ENCODE measurements at places on chromosomes 11 and 22.
A peak's percentile ranks its signal among the peaks of the same experiment; 100 is the strongest.

- no peak for DNase-seq
Observed at GRCh38 chr22:17477391-17477833, 85.9 kb upstream of the SLC25A18 start.

DNA sequence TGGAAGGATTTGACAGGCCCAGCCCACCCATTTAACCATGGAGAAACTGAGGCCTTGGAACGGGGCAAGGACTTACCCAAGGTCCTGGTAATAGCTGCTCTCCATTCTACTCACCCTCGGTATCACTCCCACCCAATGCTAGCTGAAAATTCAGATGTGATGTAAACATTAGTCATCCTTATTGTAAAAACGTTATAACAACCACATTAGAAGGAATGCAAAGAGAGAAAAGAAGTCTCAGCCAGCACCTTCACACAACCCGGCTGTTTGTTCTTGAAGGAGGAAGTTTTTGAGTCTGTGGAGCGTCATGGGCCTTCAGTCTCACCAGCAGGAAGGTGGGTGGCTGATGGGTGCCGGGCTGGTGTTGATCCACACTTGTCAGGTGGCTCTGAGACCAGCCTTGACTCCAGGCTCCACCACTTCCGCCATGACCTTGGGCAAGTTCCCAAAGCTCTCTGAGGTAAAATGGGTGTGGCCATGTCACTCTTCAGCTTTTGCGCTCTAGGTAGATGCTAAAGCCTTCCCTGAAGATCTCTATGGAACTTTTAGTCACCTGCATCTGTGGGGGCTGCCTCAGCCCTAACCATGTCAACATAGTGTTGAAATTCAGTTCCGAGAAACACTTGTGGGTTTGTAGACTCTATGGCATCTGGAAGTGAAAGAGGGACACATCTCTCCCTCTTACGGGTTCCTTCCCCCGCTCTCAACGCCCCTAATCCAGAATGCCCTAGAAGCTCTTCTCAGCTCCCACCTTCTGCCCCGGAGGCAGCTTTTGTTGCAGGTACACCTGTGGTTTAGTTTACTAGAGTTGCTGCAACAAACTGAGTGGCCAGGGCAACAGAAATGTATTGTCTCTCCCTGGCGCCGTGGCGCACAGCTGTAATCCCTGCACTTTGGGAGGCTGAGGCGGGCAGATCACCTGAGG is 14.8 kb downstream of the CD6 start:
- DNase-seq = peak; percentile 80

DNA sequence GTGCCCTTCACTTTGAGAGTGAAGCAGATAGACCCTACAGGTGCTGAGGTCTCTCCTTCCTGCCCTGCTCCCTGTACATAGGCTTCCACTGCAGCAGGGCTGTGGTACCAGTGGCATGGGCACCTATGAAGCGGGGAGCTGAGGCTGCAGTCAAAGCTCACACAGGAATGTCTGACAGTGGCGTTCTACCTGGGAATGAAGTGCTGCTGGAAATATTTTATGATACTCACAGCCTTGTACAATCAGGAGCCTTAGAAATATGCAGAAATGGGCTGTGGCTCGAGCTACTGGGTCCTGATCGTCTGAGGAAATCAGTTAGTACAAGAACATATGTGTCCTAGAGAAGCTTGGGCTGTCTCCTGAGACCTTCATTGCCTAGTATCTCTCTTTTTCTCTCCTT is 24.8 kb downstream of the MRPL16 start:
- no peak for DNase-seq

- DNase-seq = no peak
Observed at GRCh38 chr22:26734339-26735018, 77.1 kb downstream of the MIAT start.

DNA sequence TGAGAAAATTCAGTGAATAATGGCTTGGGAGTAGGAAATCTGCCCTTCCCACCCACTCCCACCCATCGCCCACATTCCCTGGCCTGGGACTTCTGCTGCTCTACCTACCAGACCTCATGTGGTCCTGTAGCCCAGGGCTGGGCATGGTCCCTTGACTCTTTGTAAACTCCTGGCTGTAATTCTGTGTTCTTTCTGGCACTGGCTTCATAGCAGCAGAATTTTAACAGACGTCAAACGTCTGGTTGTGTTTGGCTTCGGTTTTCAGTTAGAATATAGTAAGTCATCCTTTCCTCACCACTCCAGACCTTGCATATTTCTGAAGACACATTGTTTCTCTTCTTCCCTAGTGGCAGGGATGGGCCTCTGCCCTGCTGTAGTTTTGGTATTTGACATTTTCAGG is 210.6 kb downstream of the CSNK2A3 start:
- no peak for DNase-seq

DNA sequence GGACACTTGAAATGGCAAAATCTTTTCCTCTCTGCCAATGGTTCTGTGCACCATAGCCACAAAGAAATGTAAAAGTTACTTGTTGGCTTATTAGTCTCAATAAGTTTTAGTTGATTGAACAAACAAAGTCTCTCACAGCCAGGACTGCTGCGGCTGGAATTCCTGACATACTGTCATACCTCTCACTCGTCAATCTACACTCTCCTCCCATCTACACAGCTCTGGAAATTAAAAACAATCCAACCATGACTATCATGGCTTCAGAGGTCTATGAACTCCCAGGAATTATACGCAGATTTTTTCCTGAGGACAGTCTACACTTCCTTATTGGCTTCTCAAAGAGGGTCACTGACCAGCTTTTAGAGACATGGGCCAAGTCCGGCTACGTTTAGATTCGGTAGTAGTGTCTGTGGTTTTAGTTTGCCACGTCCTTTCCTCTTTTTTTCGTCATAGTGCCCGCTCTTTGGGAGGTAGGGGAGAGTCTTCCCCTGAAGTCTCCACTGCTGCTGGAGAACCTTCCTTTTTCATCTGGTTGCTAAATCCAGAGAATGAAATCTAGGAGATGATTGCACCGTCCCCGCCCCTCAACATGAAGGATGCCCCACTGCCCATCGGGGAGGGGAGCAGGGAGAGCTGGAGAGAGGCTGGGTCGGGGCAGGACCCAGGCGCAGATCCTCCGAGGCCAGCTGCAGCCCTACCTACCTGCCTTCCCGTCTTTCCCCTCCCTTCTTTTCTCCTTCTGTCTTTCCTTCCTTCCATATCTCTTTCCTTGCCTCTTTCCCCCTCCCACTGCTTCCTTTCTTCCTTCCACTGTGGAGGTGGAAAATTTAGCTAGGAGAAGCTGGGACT is 1.0 kb upstream of the PLEKHB1 start:
- no peak for DNase-seq

DNA sequence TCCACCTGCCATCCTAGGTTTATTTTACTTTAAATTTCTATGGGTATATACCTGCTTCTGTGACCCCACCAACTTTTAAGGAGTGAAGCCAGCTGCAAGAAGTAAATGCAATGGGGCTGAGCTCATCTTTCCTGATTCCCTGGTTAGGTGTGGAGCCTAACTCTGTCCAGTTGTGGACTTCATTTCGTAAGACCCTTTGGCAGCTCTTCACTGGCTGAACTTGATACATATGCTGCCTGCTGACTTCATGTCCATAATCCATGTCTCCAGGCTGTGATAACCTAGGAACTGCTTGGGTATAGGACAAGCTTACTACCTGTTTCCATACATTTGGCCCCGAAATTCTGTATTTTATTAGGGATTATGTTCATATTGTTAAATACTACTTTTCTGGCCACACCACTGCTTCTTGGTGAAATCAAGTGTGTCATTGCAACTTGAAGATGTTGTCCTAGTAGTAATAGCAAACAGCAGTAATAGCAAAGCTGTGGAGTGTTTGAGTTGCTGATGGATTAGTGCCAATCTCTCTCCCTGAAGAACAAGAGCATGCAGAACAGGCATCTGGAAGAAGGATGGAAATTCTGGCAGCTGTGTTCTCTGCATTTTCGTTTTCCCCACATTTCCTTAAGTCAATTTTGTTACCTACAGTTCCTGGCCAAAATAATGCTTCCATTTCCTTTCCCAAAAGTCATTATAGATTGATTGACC is 31.2 kb downstream of the LDLRAD3 start:
- DNase-seq = no peak

GRCh38 chr11:125061281-125061680 is 1.8 kb upstream of the SLC37A2 start:
- DNase-seq = no peak

DNA sequence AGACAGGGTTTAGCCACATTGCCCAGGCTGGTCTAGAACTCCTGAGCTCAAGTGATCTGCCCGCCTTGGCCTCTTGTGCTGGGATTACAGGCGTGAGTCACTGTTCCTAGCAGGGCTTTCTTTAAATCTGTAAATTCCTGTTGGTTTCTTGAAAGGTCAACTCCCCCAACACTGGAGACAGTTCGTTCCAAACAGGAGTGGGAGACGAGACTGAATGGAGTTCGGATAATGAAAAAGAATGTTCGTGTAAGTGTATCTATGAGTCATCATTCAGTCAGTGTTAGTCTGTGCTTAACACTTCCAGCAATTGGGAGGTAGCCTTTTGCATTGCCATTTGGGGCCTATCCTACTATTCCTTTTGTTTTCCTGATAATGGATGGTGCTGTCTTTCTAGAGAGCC is 10.0 kb upstream of the BACE1-AS start:
- DNase-seq = peak; percentile 84

- DNase-seq = no peak
Observed at GRCh38 chr11:46122945-46123715, 1.9 kb upstream of the PHF21A start.

- peak; percentile 59 for DNase-seq
Observed at GRCh38 chr11:7657306-7658025, 15.8 kb downstream of the CYB5R2 start.

DNA sequence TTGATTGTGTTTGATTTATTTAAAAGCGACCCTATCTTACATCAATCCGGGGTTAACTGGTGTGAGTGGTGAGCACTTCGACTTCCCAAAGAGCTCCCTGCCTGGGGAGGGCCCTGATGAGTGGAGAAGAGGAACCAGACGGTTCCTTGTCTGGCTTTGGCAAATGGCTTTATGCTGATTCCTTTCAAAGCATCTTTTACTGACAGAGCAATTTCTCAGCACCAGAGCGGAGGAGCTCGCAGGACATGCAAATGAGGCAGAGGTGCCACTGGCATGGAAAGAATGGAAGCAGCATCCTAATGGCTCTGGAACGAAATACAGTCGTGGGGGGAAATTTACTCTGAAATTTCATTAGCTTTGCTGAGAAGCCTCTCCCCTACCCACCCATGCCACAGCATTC is 410.9 kb upstream of the B3GAT1 start:
- DNase-seq = no peak

DNA sequence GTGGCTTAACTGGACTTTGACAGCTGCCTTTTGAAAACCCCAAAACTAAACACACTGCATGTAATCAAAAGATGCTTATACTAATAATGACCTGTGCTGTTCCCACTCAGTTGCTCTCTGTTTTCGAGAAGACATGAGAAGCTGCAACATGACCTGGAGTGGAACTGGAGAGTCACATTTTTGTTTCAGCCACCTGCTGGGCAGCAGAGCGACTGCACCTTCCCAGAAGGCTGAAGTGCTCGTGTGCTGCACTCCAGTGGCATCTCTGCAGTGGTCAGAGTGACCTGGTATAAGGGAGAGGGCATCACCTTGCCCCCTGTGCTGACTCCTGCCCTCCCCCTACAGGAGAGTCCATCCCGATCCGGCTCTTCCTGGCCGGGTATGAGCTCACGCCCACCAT is 8.6 kb downstream of the THYN1 start:
- no peak for DNase-seq

DNA sequence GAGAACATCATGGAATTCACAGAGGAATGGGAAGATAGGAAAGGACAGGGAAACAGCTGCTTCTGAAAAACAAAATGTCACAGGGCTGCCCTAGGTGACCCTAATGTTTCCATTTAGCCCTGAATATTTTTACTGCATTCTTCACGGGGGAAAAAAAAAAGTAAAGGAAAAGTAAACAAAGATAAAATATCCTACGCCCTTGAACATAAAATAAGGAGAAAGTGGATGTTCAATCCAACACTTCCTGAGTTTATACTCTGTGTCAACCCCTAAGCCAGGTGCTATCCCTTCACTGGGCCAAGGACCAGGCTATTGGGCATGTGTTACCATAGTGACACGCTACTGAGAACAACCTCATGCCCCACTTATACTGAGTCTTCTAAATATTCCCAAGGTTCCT is 84.7 kb downstream of the FAM76B start:
- DNase-seq = no peak

- DNase-seq = no peak
Observed at GRCh38 chr11:95359756-95360155, 128.8 kb upstream of the SESN3 start.

- no peak for DNase-seq
Observed at GRCh38 chr11:64114231-64114630, 51.7 kb downstream of the MACROD1 start.

DNA sequence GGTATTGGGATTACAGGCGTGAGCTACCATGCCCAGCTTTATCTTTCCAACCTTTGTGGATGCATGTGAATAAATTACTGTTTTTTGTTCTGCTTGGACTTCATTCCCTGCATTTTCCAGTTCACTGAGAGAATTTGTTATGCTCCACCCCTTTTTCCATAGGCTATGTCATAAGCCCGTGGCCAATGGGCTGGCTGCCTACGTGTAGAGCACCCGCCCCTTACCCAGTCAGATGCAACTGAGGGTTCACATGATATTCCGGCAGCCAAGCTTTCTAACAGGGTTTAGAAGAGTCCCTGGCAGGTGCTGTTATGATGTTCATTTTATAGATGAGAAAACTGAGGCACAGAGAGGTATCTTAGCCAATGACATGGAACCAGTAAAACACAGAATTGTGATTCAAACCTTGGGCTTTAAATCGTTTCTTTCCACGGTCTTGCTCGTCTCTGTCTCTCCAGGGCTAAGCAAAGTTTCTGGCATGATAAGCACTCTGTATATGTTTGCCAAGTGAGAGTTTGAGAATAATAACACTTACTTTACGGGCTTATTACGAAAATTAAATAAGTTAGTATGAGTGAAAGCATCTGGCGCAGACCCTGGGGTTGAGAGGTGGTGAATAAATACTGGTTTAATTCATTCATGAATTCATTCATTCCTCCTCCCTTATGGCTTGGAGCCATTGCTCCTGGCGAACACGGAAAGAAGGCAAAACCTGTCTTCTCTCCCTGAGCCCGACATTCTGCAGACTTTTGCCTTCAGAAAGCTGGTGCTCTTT is 42.4 kb upstream of the RASD2 start:
- DNase-seq = no peak

DNA sequence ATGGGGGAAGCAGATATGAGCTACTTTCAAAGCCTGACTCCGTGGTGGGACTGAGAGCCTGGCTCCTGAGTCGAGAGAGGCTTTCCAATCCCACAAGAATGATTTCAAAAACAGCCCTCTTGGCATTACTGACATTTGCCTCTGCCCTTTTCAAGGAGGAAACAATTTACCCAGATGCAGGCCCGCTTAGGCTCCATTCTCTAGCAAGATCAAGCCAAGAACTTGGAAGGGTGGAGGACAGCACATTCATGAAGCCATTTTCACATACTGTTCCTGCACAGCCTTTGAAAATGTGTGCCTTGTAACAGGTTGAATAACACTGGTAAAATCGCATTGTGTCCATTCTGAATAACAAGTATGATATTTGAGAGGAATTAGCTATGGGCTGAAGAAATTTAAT is 58.2 kb upstream of the EED start:
- DNase-seq = no peak

- DNase-seq = peak; percentile 28
Observed at GRCh38 chr11:29518389-29519174, 498.2 kb downstream of the KCNA4 start.

GRCh38 chr11:67409781-67410368 is 5.6 kb upstream of the CARNS1 start:
- no peak for DNase-seq

GRCh38 chr11:95461858-95462257 is 230.9 kb upstream of the SESN3 start:
- no peak for DNase-seq

- no peak for DNase-seq
Observed at GRCh38 chr11:113113801-113114704, 152.8 kb downstream of the NCAM1 start.
